Ureter (tissue), 1 donor: ENCODE measurements at places on chromosomes 1 and 21.
A peak's percentile ranks its signal among the peaks of the same experiment; 100 is the strongest.

DNA sequence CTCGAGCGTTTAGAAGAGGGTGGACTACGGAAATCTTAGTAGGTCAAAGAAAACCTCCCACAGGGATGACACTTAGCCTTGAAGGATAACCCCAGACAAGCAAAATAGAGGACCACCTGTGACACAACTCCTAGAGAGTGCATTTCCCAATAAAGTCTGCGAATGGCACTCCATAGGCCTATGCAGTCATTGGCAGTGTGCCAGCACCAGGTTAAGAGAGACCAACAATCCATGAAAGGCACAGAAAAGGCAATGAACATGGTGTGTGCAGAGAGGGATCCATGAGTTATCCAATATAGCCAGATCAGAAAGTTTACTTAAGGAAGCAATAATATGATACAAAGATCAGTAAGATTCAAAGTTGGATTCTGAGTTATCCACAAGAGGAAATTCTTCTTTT is 45.2 kb upstream of the FMO2 start:
- DNase-seq: no peak

- peak; percentile 93 for DNase-seq
Measured at GRCh38 chr1:109620841-109621286, 1.2 kb downstream of the AMPD2 start.

DNA sequence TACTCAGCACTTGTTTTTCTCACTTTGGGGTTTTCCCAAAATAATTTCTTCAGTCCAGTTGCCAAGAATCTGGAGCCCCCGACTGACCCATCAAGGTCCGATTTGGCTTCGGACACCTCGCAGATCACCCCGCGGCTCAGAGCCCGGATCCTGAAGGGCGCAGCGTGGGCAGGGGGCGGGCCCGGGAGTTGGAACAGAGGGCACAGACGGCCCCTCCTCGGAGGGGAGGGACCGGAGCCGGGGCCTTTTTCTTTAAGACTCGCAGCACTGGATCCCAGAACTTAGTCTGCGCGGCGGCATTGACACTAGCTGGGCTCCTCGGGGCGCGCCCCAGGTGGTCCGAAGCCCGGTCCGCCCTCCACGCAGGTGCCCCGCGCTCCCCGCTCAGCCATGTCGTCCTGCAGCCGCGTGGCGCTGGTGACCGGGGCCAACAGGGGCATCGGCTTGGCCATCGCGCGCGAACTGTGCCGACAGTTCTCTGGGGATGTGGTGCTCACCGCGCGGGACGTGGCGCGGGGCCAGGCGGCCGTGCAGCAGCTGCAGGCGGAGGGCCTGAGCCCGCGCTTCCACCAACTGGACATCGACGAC is at the start of gene CBR3:
TSS of gene CBR3 (plus strand) at position 277 of the 588 bp plus-strand sequence. CDS start at position 391, 114 bp downstream.
- peak; percentile 66 for DNase-seq

- DNase-seq: no peak
Measured at GRCh38 chr1:36705629-36706028, 222.9 kb upstream of the CSF3R start.

GRCh38 chr1:224264321-224264720 is 65.7 kb downstream of the NVL start:
- no peak for DNase-seq

DNA sequence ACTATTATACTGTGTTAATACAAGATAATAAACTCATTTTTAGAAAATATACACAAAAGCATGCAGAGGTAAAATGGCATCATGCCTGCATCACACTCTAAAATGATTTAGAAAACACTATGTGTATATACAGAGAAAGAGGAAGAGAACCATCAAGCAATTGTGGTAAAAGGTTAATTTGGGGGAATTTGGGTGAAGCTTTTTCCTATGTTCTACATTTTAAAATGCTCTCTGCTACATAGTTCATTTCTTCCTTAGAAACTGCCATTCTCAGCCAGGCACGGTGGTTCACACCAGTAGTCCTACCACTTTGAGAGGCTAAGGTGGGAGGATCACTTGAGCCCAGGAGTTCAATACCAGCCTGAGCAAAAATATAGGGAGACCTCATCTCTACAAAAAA is 44.1 kb downstream of the GON4L start:
- no peak for DNase-seq

GRCh38 chr21:27035791-27036190 is 68.9 kb upstream of the ADAMTS5 start:
- no peak for DNase-seq

- no peak for DNase-seq
Measured at GRCh38 chr1:58290685-58291372, 255.7 kb downstream of the OMA1 start.

DNA sequence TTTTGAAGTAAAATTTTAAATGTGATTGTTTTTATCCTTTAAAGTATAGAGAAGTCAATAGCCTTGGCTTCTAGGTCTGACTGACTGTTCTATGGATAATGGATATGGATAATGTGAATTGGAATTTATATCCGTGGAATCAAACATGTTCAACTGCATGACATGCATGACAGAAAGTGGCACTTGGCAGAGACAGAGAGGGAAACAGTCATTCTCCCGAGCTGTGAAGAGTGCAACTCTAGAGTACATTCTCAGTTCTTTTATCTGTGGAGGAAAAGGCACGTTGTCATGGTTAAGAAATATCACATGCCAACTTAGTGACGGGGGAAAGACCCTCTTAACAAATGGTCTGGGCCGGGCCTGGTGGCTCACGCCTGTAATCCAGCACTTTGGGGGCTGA is 67.0 kb downstream of the KIF26B start:
- DNase-seq: no peak

DNA sequence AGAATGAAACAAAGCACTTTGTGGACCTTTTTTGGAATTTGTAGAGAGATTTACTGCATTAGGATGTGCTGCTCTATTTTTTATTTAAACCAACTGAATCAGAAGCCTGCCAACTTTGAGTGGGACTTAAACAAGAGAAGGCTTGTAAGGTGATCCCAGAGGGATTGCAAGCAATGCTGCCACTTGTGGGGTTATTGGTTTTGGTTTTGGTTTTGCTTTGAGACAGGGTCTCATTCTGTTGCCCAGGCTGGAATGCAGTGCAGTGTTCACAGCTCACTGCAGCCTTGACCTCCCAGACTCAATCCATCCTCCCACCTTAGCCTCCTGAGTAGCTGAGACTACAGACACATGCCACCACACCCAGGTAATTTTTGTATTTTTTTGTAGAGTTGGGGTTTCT is 32.2 kb upstream of the GNG5 start:
- no peak for DNase-seq

DNA sequence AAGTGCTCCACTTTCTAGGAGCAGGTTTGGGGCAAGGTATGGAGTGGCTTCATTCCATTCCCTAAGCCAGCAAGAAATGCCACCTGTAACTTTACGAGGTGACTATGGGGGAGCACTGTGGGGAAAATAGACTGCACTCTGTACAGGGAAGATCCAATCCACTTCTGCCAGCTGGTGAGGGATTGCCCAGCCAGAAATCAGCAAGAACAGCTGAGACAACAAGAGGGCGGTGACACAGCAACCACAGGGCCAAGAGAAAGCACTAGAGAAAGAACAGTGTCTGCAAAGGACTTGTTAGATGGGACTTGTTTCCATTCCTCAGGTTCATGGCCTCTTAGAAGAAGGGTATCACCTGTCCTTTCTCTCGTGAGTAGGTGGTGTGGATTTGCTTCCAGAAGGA is 19.6 kb downstream of the CAPN8 start:
- DNase-seq: no peak

- no peak for DNase-seq
Measured at GRCh38 chr1:117178756-117179155, 32.0 kb downstream of the VTCN1 start.

GRCh38 chr1:28751315-28752060 is 14.7 kb downstream of the YTHDF2 start:
- no peak for DNase-seq

GRCh38 chr1:62046927-62047326 is 147.7 kb upstream of the L1TD1 start:
- DNase-seq: no peak

DNA sequence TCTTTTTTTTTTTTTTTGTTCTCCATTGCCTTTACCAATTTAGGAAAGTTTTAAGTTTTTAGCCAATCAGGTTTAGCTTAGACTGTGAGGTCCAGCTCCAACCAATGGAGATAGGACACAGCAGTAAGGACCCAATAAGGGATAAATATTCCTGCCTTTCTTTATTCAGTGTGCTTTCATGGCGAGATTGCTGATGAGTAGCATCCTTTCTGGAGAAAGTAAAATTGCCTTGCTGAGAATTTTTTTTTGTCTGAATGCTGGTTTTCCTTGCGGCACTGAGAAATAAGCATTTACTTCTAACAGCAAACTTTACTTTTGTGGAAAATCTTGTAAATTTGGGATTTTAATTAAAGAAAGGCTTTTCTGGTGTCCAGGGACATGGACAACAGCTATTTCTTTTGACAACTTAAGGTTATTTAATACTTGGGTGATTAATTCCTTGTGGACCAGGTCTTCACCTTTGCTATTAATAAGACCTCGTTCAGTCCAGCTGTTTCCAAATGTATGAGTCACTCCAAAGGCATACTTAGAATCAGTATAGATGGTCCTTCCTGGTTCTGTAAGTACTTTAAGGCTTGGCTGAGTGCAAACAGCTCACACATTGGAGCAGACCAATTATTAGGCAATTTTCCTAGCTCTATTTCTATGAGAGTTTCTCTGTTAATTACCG is 54.1 kb downstream of the SERINC2 start:
- no peak for DNase-seq

DNA sequence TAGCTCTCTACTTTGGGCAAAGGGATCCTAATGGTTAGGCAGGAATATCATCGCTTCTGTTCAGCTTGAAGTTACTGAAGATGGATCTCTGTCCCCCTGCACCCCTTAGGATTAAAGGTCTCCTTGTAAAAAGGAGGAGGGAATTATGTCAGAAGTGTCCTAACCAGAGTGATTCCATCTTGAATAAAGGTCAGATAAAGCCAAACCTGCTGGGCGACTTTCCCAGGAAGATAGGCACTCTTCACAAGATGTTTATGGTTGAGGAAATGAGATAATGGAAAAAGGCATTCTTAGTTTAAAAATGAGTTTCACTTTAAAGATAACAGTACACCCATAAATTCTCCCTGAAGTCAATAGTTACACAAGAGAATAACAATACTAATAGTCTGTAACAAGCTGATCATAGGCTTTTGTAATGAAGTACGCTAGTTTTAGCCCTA is 1.7 kb upstream of the NENF start:
- DNase-seq: no peak

- no peak for DNase-seq
Measured at GRCh38 chr1:180080439-180080838, 74.2 kb upstream of the QSOX1 start.

GRCh38 chr1:7145947-7146346 is 360.7 kb downstream of the CAMTA1 start:
- no peak for DNase-seq

DNA sequence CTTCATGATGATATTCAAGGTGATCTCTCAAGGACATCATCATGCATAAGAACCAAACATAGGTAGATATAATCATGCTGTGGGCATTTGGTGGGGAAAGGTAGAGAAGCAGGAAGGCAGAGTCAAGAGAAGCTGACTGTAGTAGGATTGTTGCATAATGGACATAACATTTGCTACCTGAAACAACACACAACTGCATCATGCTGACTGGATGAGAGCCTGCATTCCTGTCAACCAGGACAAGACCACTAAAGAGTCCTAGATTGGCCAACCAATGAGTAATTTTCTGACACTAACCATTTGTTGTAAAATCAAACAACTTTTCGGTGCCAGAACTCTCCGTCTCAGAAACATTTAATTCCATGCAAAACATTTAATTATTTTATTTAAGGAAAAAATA is 377.2 kb downstream of the PLPP3 start:
- no peak for DNase-seq

- peak; percentile 14 for DNase-seq
Measured at GRCh38 chr1:229886636-229887035, 180.4 kb upstream of the GALNT2 start.

DNA sequence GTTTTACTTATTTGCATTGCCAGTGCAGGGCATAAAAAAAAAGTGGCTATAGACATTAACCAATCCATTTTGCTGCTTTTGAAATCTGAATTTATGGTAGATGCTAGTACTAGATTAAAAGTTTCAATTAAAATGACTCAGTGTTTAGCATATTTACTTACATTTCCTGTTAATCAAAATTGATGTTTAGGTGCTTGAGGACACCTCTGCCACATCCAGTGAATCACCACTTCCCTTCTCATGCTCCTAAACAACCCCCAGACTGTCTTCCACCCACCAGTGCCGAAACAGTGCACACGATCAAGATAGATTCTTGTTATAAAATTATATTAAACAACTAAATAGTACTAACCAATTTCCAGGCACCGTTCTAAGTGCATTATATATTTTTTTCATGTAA is 32.7 kb downstream of the HSD17B7 start:
- DNase-seq: no peak

DNA sequence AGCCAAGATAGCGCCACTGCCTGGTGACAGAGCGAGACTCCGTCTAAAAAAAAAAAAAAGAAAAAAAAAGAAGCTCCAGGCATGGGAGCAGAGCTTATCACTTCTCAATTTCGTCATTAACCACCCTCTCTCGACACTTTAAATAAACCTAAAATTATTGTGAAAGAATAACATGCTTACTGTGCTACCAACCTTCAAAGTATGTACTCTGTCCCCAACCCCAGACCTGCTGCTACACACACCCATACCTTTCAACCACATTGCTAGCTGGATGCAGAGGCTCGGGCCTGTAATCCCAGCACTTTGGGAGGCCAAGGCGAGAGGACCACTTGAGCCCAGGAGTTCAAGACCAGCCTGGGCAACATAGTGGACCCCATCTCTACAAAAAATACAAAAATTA is 38.7 kb downstream of the GNPAT start:
- no peak for DNase-seq

- peak; percentile 66 for DNase-seq
Measured at GRCh38 chr1:201593200-201593921, 54.4 kb downstream of the NAV1 start.

GRCh38 chr1:197029749-197030148 is 37.3 kb downstream of the F13B start:
- DNase-seq: no peak

- DNase-seq: no peak
Measured at GRCh38 chr1:244897476-244898254, 33.3 kb upstream of the HNRNPU start.

DNA sequence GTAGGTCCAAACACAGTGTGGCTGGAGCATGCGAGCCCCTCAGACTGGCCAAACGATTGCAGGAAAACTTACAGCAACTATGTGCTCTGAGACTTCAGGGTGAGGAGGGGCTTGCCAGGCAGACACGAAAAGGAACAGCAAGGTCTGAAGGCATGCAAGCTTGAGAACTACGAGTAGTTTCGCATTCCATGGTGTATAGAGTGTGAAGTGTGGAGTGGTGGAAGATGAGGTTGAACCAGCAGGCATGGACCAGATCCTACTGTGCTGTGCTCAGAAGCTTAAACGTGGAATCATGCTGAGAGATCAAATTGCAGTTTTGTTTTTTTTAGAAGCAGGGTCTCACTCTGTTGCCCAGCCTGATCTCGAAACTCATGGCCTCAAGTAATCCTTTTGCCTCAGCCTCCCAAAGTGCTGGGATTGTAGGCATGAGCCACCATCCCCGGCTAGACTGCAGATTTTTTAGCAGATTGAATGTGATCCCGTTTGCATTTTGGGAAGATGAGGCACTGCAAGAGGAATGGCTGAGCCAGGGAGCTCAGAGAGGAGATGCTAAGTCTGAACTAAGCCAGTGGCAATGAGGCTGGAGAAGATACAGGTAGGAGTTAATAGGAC is 5.1 kb upstream of the TFAP2E start:
- no peak for DNase-seq

GRCh38 chr1:162904579-162904978 is 43.6 kb upstream of the CCDC190 start:
- DNase-seq: no peak
